Caudate nucleus (tissue), 63 donors: ENCODE measurements at places on chromosomes 11 and 22.
A peak's percentile ranks its signal among the peaks of the same experiment; 100 is the strongest.

GRCh38 chr11:114179234-114179941 is 116.8 kb upstream of the NNMT start:
- no peak for DNase-seq

- no peak for DNase-seq
These were observed at the start of gene PANX2 for GRCh38 chr22:50170453-50171318. Gene PANX2 (plus strand): TSS chr22:50170731. CDS start chr22:50170731, 0 bp downstream.

GRCh38 chr11:82076126-82076525 is 657.5 kb downstream of the FAM181B start:
- DNase-seq, result no peak

DNA sequence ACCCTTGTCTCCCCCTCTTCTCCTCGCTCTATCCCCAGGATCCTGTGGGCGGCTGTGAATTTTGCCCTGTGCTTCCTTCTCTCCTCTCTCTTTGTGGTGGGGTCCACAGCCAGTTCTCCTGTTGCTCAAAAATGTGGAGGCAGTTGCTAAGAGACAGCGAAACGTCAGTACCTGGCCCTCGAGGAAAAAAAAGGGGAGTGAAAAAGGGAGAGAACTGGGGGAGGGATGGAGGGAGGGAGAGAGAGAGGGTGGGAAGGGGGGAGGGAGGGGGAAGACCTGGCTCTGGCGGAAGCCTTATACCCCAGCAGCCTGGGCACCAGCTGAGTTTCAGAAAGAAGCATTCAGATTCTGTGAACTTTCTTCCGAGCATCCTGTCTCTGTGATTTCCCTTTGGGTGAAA is 2.1 kb upstream of the LRRC55 start:
- no peak for DNase-seq

GRCh38 chr11:126113963-126114362 is 51.3 kb upstream of the CDON start:
- no peak for DNase-seq

DNA sequence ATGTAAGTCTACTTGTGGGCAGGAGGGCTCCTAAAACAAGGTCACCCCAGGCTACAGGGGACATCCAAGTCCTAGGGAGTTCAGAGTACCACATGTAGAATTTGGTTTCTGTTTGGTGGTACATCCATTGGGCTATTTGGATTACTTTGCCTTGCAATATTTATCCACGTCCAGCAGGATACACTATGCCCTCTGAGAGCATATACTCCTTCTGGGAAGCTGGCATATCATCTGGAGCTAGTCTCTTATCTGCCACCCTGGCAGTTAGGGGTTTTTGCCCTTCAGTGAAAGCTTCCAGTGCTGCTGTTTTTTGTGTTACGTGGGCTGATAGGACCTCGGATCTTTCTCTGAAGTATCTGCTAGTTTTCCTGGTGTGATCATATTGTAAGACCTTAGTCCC is 7.3 kb downstream of the LMO2 start:
- no peak for DNase-seq

GRCh38 chr11:68838572-68838964 is 3.1 kb downstream of the CPT1A start:
- no peak for DNase-seq

DNA sequence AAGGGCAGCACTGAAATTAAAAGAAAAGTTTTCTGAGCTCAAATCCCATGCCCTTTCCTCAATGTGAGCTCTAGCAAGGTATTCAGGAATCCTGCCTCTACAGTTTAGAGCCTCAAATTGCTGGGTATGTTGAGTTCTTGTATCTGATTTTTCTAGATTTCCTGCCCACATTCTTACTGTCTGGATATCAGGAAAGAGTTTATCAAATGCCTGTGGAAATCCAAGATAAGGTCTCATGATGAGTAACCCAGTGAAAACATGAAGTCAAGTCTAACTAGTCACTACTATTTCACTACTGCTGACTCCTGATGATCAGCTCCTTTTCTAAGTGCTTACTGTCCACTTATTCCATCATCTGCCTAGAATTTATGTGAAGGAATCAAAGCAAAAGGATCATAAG is 29.8 kb downstream of the LIMK2 start:
- no peak for DNase-seq

GRCh38 chr11:74493791-74494630 is 487 bp upstream of the LIPT2 start:
- no peak for DNase-seq

GRCh38 chr11:106133529-106133928 is 56.1 kb downstream of the AASDHPPT start:
- DNase-seq, result no peak

DNA sequence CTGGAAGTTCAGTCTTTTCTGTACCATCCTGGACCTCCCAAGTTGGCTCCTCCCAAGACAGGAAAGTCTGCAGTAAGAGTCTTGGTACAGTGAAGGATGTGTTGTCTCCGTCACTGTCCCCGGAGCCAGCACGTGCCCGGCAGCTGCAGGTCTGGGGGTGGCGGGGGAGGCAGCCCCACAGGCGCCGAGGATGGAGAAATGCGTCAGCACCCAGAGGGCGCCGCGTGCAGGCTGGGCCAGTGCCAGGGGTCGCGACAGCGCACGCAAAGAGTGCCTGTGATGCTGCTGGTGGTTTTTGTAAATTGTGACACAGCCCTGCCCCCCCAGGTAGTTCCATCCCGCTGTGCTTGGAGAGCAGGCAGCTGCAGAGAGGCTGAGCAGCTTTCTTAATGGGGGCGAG is 1200.5 kb downstream of the BRD1 start:
- DNase-seq, result peak; percentile 24

GRCh38 chr11:44702889-44703288 is 23.9 kb upstream of the TSPAN18 start:
- DNase-seq, result no peak

GRCh38 chr11:102410382-102410784 is 42.2 kb downstream of the TMEM123 start:
- no peak for DNase-seq

- DNase-seq, result peak; percentile 45
These were observed 569.9 kb upstream of the CADM1 start for GRCh38 chr11:116073854-116074837.
